ENCODE measurements at places on chromosomes 13 and 19.

DNA sequence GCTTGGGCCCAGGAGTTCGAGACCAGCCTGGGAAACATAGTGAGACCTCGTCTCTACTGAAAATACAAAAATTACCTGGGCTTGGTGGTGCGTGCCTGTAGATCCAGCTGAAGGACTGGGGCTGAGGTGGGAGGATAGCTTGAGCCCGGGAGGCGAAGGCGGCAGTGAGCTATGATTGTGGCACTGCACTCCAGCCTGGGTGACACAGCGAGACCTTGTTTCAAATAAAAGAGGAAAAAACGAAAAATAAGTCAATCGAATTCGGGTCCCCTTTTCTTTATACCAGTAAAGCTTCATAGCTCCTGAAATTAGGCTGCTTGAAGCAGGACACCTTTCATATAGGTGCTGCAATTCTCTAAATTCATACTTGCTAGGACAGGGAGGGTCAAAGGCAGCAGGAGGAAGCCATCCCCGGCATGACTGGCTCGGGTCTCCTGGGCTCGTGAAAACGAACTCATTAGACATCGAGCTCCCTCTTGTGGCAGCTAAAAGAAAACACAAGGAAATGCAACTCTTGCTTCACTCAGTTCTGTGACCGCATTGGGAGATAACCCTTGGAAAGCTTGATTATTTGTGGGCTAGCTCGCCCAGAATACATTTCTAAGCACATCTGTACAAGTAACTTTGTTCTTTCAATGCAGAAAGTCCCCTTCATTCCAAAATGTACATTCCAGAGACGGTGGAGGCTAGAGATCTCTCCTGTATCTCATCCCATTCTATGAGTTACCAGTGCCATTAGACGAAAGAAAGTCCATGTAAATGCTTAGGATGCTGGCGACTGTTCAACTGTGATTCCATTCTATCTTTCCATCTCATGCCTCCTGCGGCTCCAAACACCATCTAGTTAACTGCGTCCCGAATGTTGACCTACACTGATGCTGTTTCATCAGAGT, 16.8 kb downstream of the FPR2 start:
- DNase-seq = no peak

DNA sequence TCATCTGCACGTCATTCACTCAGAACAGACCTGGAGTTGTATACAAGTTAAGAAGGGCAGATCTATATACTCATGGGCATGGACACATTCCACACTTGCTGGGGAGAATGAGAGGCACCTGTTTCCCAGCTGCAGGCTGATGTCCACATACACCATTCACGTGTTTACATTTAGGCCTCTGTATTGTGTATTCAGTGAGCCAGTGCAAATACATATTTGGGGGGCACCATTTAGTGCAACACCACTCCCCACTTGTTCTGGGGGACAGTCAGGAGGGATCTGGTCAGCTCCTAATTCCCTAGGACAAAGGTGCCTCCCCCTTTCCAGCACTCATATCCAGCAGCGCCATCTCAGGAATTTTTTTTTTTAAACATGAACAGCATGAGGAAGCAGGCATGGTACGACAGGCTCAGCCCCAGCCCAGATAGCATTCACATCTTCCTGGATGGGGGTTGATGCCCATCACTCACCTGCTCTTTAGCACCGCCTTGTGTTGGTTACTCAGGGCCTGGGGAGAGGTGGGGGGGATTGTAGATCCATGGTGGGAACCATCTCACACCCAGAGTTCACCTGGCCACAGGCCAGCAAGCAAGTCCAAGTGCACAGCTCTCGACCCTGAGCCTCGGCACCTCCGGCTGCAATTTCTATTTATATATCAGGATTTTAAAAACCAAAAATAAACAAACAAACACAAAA, 56.9 kb upstream of the ZNF254 start:
- DNase-seq = no peak

DNA sequence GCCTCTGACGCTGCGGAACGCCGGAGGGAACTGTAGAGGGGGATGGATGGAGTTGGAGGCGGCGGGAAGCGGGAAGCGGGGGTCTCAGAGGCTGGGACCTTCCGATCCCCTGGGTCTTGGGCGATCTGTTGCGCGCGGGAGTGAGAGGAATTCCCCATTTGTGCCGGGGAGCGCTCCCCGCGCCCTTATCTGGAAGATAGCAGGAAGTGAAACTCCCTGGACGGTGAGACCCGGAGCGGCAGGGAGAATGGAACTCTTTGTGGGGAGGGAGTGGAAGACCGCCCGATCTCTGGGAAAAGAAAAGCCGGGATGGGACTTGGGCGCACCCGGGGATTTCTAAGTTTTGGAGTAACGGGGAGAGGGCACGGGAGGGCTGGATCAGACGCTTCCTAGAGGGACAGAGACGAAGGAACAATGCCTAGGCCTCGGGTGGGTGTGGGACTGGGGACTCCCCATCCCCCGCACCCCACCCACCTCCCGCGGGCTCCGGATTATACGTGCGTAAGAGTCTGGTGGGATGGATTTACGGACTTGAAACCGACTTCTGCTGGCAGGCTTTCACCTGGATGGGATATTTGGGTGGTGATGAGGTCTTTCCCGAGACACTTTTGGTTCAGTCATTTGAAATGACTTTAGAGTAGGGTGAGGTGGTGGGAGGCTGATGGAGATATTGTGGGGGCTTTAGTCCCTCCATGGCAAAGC, 495 bp downstream of the LSR start:
- no peak for DNase-seq

DNA sequence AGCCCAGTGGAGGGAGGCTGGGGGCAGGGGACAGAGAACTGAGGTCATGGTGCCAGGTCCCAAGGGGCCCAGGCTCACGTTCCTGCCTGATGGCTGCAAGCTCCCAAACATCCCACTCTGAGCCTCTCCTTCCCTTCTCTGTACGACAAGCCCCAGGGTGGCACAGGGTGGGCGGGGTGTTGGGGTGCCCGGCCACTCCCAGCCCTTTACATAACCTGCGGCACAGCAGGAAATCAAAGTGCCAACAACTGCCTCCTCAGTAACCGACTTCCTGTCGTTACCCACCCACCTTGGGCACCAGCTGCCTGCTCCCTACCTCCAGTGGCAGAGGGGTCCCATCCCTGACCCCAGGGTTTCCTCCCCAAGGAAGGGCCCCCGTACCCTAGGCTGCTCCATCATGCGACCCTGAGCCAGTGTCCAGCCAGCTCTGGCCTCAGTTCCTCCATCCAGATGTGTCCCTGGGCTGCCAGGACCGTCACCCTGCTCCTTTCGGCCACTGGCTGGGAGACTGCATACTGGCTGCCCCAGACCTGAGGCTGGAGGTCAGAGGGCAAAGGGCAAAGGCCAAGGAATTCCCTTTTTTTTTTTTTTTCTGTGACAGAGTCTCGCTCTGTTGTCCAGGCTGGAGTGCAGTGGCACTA, 27.7 kb upstream of the NFIC start:
- DNase-seq = no peak

- DNase-seq = peak; percentile 88
Observed at GRCh38 chr13:41588899-41589298, 131.5 kb downstream of the RGCC start.

GRCh38 chr13:41928323-41928722, 32.6 kb downstream of the VWA8 start:
- DNase-seq = no peak

GRCh38 chr19:18596752-18597157, 8.2 kb downstream of the REX1BD start:
- DNase-seq = no peak

DNA sequence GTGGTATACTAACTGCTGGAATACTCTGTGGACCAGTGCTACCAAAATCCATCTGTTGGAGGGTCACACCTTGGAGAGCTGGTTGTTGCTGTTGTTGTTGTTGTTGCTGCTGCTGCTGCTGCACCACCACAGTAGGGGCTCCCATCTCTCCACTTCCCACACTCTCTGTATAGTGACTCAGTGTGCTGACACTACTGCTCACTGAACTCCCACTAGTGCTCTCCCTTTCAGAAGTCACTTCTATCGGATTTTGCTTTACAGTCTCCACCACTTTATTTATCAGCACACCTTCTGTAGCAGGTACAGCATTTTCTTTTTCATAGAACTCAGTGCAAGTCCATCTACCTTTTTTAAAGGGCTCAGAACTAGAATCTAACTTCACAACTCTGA, 1.7 kb downstream of the TSC22D1 start:
- DNase-seq = no peak

Measured in GM04503 (cell line).